Stomach (tissue), 19 donors: ENCODE measurements at places on chromosomes 5 and 9. TPM values are rescaled to one million over a fixed set of nuclear protein-coding genes. Genes with fewer than 3 reads are reported as not detected.

- peak; percentile 14 for DNase-seq
These were observed 7.7 kb upstream of the ABO start for GRCh38 chr9:133282464-133283238.

GRCh38 chr9:127311239-127311741 lies 46.7 kb downstream of the GARNL3 start:
- peak; percentile 85 for DNase-seq

GRCh38 chr5:128208436-128208835 lies 124.9 kb downstream of the SLC12A2 start:
- DNase-seq = no peak

GRCh38 chr5:89758146-89758545 lies 651.4 kb downstream of the CETN3 start:
- no peak for DNase-seq

DNA sequence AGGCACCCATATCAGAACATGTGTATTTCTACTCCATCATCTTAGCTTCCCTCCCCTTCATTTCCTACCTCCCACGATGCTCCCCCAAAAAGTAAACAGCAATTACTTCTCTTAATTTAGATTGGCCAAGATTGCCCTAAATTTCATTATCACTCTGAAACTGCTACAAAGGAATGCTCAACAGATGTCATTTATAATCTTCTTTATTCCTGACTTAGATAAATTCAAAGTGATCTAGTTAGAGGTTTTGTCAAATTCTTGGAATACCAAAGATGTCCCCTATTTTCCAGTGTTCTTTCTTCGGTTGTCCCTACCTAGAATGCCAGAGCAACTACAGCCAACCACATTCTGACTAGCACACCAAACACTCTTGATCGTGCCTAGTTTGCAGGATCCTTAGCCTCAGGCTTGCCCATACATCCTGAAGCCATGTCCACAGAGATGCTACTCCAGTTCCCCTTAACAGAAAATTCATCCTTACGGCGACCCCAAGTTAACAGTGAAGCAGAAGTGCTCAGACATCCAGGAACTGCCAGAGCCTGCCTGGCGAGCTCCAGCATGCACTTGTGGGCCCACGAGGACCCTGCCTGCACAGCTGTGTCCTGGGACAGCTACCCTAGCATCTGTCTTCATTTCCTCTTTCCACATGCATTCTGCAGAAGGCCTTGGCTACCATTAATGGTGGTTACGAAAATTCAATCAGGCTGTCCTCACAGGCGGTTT lies 31.6 kb downstream of the DAP start:
- no peak for DNase-seq

The IL13 gene
- 0.55 TPM for total RNA-seq

DNA sequence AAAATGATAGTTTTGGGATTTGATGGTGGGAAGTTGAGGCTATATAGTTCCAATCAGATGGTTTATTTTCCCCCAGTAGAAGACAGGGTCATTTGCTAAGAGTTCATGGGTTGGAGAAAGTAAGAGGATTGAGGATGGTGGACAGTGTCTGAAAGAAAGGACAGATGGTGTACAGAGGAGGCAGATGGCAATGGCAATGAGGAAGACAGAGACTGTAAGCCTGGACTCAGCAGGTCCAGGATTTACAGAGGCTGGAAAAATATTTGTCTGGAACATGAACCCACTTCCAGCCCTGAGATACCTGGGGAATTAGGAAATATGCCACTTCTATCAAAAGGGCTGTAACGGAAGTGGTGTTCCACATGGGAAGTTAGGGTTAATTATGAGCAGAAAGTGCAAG lies 84.5 kb downstream of the PCSK1 start:
- DNase-seq = no peak

DNA sequence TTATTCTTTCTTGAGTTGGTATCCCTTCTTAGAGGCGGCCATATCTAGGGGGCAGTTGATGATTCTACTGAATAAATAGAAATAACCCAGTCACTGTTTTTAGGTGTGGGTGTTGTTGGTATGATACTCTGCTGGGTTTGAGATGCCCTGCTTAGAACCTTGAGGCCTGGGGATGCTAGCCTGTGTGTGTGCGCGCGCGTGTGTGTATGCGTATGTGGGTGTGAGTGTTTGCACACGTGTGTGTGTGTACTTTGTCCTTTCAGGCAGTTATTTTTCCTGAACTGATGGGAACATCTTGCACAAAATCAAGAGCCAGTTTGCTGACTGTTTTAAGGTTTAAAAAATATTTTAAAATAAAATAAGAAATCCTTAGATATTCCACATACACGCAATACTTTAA lies 3.3 kb downstream of the SLC28A3 start:
- no peak for DNase-seq

- no peak for DNase-seq
These were observed 923 bp downstream of the RECK start for GRCh38 chr9:36037549-36038122.

- DNase-seq = no peak
These were observed 273.7 kb downstream of the DIRAS2 start for GRCh38 chr9:90368928-90369327.

The STPG3 gene
- not detected for total RNA-seq

The ZCCHC7 gene
- 11.3 TPM for total RNA-seq

- DNase-seq = peak; percentile 78
These were observed 38.6 kb upstream of the CEMIP2 start for GRCh38 chr9:71806901-71807307.

DNA sequence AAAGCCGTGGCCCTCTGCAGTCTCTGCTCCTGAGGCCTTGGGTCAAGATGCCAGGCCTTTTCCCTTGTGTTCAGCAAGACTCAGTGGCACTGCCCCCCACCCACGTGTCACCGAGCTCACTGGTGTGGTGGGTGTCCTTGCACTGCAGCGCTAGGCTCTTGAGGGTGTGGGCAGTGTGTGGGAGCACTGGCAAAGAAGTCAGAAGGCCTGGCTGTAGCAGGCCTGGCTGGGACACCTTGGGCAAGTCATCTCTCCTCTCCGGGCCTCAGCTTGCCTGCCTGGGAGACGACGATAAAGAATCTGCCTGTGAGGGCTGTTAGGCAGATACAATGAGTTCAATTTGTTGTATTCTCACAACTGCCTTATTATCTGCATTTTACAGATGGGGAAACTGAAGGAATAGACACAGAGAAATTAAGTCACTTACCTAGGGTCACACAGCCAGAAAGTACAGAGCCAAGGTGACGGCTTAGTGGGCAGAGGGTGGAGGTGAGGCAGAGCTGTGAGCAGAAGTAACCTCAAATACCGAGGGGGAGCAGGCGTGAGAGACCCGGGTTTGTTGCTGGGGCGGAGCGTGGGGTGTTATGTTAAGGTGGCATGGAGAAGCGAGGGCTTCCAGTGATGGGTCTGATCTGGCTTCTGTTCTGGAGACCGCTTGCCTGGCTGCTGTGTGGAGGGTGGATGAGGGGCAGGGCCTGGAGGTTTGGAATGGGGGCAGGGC lies 1.4 kb downstream of the TSPAN17 start:
- no peak for DNase-seq

The PCAT7 gene
- total RNA-seq = 0.45 TPM

- no peak for DNase-seq
These were observed 2.1 kb upstream of the SH3RF2 start for GRCh38 chr5:145934276-145934675.

GRCh38 chr5:135116160-135116561 lies 82.1 kb upstream of the PITX1 start:
- peak; percentile 41 for DNase-seq

GRCh38 chr5:69359699-69360098 lies 9.6 kb downstream of the AK6 start:
- DNase-seq = no peak

The LCN15 gene
- total RNA-seq = not detected

- no peak for DNase-seq
These were observed 243.7 kb downstream of the HSPA4 start for GRCh38 chr5:133295520-133295919.

The TSSK1B gene
- not detected for total RNA-seq

The CAMK2A gene
- not detected for total RNA-seq
